ENCODE measurements at places on chromosomes 6 and 20.

DNA sequence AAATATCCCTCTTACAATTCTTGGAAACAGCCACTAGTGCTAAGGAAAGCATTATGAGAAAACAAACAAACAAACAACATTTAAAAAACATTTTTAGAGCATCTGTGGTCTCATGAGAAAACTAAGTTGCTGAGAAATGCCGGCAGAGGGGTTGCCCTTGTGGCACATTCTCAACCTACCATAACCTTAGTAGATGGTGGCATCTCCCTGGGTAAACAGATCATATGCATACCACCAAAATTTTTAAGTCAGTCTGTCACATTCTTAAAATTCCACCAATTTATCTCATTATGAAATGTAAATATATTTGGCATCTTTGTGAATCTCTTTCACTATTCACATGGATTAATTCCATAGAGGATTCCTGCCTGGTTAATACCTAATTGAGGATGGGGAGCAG is 575.7 kb upstream of the MARCKS start:
- no peak for DNase-seq

DNA sequence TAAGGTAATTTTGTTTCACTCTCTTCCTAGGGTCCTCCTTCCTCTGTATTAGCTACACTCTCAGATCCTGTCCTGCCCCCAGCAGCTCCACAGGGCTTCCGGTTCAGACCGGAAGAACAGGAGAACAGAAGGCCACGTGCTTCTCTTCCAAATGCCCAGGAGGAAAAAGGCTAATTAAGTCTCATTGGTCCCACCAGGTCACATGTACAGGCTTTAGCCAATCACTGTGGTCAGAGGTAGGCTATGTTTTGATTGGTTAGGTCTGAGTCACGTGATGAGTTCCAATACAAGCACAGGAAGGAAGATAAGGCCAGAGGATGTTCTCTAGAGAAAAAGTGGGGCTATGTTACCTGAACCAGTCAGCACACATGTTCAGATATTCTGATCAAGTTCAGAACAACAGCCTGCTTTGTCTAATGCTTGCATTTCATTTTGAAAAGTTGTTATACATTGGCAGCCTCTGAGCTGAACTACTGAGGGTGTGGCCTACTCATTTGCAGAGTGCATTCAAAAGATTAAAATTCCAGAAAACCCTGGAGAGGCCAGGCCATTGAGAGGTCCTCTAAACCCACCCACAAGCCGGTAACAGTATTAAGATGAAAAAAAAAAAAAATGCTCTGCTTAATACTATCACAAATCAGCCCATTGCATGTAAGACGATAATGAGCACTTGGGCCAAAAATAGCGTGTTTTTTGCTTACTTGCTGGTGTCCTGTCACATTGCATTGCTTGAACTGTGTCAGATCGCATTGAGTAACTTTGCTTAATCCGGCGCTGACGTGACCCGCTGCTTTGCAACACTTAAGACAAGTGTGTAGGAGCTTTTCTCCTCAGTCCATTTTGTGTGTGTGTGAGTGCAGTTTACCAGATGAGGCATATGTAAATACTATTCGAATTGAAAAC is 170.3 kb downstream of the TSHZ2 start:
- no peak for DNase-seq

- no peak for DNase-seq
Observed at GRCh38 chr6:35213824-35214756, at the start of gene SCUBE3. Gene SCUBE3, plus strand, starts transcription at chr6:35213956. Its CDS starts 463 bp downstream, at chr6:35214419.

DNA sequence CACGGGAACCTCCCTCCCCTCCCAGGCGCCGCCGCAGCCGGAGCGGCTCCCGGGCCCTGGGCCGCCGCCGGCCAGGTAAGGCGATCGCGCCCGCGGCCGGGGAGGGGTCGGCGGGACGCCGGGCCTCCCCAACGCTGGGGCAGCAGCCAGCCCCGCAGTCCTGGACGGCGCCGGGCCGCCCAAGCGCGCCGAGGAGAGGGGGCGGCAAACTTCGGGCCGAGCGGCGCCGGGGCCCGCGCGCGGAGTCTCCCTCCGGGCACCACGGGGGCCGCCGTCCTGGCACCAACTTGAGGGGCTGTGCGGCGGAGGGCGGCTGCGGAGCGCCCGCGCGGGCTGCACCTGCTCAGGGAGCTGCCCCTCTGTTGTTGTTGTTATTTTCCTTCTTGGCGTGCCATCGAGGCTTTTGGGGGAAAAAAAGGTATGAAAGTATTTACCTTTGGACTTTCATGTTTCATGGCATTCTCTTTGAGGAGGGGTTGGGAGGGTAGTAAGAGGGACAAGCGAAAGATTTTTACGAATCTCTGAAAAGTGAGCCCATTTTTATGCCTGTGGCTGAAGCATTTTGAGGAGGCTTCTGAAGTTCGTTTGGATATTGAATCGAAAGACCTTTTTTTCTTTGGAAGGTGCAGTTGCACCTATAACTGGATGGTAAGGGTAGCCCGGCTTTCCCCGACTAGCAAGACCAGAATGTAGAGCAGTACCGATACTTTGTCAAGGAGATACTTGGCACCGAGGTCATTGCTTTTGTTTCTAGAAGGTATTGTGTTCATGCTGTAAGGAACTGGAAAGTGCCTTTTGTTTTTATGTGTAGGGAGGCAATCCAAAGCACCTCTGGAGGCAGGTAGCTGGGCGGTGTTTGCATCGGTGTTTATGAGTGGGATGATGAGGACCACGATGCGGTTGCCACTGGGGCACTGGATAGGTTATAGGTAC is at the start of gene RNF182:
RNF182 (plus strand) TSS at position 4 of the 933 bp plus-strand sequence. CDS start 52,168 bp downstream, outside the sequence.
- no peak for DNase-seq

DNA sequence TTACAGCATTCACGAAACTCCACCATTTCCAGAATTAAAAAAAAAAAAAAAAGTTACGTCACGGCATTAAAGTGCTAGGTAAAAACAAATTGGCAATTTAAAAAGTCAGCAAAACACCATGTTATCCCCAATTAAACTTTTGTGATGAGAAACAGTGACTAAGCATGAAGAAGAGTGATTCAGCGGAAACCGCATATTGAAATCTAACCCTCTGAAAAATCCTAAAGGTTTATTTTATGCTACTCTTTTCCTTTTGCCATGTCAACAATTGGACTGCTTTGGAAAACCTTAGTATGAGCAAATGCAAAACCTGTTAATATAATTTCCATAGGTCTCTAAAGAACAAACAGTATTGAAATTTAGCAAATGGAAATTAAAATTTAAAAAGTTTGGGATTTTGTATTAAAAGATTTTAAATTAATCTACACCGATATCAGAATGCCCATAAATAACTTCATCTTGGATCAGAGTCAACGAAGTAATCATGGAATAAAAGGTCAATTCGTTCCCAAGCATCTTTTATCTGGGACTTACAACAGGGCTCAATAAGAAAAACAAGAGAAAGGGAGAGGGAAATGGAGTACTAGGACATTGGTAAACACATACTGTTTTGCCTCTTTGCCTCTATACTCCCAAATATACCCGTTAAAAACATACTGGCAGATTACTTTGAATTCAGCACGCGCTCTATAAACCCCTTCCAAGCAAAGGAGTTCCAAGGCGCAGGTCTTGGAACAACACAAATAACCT is 1.1 kb downstream of the FBXO30 start:
- no peak for DNase-seq

DNA sequence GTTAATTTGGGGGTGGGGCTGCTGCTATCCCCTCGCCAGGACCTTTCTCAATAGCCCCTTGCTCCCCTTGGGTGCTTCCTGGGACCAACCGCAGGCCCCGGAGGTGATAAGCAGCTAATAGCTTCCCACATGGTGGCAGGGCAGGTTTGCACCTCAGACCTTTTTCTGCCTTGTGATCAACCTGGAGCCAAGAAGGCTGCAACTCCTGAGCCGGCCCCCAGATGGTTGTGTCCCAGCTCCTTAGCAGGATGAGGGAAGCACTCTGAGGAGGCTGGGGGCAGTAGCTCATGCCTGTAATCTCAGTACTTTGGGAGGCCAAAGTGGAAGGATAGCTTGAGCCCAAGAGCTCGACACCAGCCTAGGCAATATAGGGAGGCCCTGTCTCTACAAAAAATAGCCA is 85.5 kb downstream of the BMP7 start:
- DNase-seq: no peak

DNA sequence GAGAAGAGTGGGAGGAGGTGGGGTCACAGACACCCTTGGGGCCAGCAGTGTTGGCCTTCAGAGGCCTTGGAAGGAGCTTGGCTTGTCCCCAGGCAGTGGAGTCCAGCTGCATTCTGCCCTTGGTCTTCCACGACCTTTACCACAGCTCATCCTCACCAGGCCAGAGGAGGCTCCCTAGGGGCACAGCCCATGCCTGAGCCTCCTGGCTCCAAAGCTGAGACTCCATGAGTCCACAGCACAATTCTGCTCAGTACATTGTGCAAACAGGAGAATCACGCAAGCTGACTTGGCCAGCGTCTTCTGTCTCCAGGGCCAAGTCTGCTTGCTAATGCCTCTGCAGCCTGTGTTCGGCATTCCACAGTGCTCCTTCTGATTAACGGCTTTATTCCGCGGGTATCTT is 337.2 kb downstream of the SMOC2 start:
- DNase-seq: no peak

DNA sequence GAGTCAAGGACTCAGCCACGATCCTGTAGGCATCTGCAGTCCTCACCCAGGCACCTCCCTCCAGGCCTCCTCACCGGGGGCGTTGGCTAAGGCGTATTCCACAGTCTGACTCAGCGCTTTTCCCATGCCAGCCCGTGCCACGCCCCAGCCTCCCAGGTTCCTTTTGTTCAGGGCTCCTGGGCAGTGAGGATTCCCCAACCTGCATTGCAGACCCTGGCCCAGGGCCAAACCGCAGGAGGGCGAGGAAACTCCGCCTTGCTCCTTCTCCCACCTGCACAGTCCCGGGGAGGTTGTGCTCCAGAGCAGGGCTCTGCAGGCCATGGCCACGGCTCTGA is 202.8 kb upstream of the CST7 start:
- no peak for DNase-seq

DNA sequence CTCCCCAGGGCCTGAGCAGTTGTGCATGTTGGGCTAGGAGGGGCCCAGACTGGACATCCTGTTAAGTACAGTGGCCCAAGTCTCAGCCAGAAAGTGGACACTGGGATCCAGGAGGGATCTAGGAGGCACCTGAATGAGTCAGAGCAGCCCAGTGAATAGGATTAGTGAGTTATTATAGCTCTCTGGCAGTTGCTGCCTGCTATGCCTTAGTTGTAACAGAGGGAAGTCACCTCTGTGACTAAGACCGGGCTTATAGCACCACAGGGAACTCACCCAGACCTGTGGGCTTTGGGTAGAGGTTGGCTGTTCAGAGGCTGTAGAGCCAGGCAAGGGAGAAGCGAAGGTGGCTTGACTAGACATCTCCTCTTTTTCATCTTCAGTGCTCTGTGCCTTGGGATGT is 39.0 kb upstream of the AAR2 start:
- DNase-seq: no peak

DNA sequence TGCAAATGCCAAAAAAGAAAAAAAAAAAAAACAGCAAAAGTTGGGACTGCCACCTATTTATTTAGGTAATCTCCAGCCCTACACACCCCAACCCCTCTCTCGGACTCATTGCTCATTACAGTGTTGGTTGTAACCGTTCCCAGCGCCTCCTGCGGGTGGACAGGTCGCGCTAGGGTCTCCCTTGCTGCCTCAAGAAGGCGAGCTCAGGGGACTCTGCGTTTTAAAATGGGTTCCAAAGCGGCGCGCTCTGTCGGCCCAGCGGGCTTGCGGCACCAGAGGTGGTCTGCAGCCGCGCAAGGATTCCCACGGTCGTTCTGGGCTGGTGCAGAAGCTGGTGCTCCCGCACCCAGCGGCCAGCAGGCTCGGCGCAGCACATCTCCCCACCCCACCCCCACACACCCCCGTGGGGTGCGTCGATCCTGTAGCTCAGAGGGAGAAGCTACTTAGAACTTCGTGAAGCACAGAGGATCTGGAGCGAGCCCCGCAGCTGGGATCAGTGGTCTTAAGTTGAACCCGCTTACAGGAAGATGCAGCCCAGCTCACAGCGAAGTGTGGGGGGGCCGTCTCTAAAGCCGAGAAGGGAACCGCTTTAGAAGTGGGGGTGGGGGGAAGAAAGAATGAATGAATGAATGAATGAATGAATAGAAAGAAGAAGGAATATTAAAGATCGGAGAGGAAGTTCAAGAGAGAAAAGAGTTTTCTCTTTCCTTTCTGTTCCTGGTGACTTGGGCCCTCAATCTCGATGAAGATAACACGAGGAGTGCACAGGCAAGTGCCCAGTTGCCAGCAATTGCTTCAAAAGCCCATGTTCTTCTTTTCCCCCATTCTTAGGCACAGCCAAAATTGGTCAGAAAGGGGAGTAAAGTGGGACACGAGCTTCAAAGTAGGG is 780 bp downstream of the TFAP2A start:
- no peak for DNase-seq

- no peak for DNase-seq
Observed at GRCh38 chr6:79964607-79965081, 17.3 kb upstream of the ELOVL4 start.

- no peak for DNase-seq
Observed at GRCh38 chr6:154621686-154622085, 111.2 kb upstream of the CNKSR3 start.

- DNase-seq: no peak
Observed at GRCh38 chr20:59756241-59756640, 151.9 kb downstream of the PHACTR3 start.

- peak; percentile 17 for DNase-seq
Observed at GRCh38 chr6:53410508-53411258, 61.9 kb upstream of the ELOVL5 start.
